H9 (cell line): ENCODE measurements at places on chromosomes 1 and 21. TPM values are rescaled to one million over a fixed set of nuclear protein-coding genes. Genes with fewer than 3 reads are reported as not detected.

The KCNJ9 gene
- 0.09 TPM in 2 replicates for total RNA-seq

The EVA1C gene
- total RNA-seq = 0.98 and 1.8 TPM in 2 replicates

The RXFP4 gene
- not detected in 2 replicates for total RNA-seq

The ICOSLG gene
- total RNA-seq = 6.6 and 6.8 TPM in 2 replicates

The NBPF10 gene
- total RNA-seq = 0.35 and 0.50 TPM in 2 replicates

The MIXL1 gene
- 4.7 and 4.9 TPM in 2 replicates for total RNA-seq

The CD55 gene
- total RNA-seq = 17.3 and 18.3 TPM in 2 replicates

DNA sequence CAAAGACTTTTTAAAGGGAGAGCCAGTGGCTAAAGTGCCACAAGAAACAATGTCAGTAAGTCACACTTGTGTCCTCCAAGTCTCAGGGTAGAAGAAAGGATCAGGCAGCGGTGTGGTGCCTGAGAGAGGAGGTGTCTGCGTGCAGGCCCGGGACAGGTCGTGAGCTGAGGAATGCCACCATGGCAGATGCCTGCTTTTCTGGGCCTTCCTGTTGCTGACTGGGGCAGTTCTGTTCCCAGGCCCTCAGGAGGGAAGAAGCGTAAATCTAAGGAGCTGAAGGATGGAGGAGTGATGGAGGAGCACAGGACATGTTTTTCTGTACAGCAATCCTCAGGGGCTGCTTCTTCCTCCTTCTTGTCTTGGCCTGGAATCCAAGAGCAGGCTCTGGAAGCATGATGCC lies 165.8 kb downstream of the ZBTB18 start:
- no peak for DNase-seq

DNA sequence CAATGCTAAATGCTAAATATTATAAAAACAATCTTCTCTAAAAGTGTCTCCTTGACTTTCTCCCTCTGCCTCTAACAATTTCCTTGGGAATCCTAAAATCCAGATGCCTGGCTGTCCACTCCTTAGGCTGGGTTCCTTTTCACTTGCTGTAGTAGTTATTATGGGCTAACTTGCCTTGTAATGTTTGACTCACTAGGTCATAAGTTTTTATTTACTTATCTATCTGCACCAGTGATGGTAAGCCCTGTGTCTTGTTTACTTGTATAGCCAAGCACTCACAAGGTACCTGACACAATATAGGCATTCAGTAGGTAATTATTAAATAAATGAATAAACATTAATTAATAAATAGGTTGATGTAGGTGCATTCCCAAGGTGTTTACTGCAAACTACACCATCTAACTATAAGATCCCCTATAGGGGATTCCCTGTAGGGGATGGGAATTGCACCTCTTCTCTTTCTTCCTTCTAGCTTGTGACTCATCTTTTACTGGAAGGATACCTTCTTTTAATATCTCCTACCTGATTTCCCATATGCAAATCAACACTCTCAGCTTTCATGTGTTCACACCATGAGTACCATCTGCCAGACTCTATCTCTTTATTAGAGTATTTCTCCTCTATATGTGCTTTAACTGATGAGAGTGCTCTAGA lies 14.7 kb upstream of the CHIA start:
- DNase-seq = no peak

DNA sequence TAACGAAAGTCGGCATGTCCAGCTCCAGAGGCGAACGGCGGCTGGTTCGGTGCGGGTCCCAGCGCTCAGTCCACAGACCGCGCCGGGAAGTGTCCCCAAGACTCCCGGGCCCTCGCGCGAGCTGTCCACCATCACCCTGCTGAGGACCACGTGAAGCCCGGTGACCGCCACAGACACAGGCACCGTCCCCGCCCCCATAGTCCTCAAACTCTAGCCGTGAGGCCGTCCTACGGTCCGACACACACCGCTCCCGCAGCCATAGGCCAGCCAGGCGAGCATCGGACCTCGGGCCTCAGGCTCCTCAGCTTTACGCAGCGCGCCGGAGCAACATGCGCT lies 535 bp downstream of the SETD4 start:
- no peak for DNase-seq

GRCh38 chr1:33263890-33264504 lies 7.7 kb downstream of the ZNF362 start:
- DNase-seq = no peak

DNA sequence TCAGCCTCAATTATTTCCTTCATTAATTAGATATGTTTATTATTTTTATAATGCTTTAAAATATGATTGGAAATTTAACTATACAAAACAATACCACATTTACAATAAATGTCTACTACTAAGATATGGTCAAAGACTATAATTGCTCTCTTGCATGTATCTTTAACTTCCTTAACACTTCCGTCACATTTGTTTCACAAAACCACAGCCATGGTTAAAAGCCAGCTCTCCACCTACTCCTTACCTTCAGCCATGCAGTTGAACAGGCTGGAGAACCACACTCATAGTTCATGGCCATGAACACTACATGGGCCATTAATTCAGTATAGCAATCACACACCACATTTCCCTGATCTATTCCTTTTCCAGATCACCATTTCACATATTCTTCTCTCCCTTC lies 72.2 kb downstream of the NME7 start:
- no peak for DNase-seq

- DNase-seq = no peak
These were observed 16.7 kb downstream of the CASP9 start for GRCh38 chr1:15507278-15507677.

GRCh38 chr1:17370618-17371017 lies 1.4 kb upstream of the PADI6 start:
- no peak for DNase-seq

DNA sequence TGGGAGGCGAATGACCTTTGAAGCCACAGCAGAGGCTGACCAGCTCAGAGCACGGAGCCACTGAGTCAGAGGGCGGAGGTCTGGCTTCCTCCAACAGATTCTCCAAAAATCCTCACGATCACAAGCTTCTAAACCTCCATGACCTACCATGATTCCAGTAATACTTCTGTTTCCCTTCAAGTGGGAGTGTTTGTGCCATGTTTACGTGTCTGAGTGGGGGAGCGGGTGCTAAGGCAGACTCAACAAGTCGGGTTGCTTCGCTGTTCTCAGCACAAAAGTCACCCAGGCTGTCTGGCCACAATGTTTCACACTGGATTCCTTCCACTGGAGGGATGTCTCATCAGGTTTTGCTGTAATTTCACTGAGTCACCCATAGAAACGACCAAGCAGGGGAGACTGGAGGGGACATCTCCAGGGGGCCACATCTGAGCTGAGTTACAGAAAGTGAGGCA lies 86.2 kb downstream of the SLC66A1 start:
- no peak for DNase-seq

- DNase-seq = no peak
These were observed 6.8 kb downstream of the THEM5 start for GRCh38 chr1:151846686-151847237.

- DNase-seq = no peak
These were observed 753.3 kb downstream of the LTN1 start for GRCh38 chr21:28239340-28239739.

DNA sequence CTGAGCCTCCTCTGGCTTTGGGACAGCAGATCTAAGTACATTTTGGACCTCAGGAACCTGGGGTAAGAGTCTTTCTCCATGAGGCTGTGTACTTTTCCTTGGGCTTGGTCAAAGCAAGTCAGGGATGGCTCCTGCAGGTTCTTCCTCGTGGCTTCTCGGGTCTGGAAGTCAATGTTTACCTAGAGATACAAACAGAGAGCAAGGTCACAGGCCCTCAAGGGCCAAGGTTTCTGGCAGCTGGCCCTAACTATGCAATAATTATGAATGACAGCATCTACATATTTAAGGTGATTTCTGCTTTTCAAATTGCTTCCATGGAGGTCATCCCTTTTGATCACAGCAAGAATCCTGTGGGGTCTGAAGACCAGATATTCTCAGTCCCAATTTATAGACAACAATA lies 37.6 kb downstream of the RGS8 start:
- no peak for DNase-seq

DNA sequence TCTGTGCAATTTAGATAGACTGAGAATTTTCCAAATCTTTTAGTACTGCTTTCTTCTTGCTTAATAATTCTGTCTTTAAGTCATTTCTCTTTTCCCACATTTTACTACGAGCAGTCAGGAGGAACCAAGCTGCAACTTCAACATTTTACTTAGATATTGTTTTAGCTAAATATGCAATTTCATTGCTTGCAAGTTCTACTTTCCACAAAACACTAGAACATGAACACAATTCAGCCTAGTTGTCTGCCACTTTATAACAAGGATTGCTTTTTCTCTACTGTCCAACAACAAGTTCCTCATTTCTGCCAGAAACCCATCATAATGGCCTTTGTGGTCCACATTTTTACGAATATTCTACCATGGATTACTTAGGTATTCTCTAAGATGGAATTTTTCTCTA lies 36.6 kb downstream of the SORT1 start:
- DNase-seq = no peak

- DNase-seq = no peak
These were observed 108.8 kb downstream of the NPHP4 start for GRCh38 chr1:5883129-5884048.

GRCh38 chr1:169797281-169797680 lies 2.6 kb upstream of the METTL18 start:
- DNase-seq = no peak

DNA sequence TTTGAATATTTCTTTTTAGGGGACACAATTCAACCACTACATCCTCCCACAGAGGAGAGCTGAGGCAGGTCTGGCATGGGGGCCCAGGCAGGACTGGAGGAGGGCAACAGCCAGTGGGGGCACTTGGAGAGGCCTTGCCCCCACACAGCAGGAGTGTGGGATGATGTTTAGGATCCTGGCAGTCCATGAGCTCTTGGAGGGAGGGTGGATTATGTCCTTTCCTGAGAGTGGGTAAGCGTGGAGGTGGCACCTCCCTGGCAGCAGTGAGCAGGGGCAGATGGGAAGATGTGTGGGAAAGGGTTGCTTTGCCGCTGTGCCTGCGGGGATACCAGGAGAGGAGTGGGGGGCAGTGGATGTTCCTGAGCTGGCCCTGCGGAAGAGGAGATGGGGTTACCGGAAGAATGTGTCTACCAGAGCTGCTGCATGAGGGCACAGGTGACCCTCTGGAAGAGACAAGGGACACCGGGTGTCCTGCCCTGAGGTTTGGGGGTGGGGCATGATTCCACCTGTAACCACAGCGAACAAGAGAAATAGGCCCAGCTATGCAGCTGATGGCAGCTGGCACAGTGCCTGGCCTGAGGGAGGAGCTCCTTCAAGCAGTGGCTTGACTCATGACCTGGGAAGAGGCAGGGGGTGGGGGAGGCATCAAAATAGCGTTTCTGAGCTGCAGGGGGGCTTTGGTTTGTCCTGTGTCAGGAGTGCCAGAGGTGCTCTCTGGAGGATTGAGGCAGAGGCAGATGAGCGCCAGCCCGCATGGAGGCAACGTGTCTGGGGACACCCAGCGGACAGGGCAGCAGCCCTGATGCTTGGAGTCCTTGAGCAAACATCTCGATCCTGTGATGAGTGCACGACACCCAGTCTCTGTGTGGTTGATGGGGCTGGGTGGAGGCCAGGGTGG lies 123.9 kb upstream of the TMPRSS2 start:
- no peak for DNase-seq

DNA sequence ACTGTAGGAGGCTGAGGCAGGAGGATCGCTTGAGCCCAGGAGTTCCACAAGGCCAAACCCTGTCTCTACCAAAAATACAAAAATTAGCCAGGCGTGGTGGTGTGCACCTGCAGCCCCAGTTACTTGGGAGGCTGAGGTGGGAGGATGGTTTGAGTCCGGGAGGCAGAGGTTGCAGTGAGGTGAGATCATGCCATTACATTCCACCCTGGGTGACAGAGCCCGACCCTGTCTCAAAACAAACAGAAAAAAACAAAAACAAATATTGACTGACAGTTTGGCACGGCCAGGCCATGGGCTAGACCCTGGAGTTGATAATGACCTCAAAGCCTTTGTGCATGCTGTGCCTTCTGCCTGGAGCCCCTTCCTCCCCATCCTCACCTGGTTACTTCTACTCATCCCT lies 19.2 kb upstream of the RSPO1 start:
- no peak for DNase-seq

- no peak for DNase-seq
These were observed 73.3 kb upstream of the SLC44A3 start for GRCh38 chr1:94746635-94747525.

GRCh38 chr21:45550522-45551210 lies 8.4 kb upstream of the SLC19A1 start:
- DNase-seq = peak; percentile 39

DNA sequence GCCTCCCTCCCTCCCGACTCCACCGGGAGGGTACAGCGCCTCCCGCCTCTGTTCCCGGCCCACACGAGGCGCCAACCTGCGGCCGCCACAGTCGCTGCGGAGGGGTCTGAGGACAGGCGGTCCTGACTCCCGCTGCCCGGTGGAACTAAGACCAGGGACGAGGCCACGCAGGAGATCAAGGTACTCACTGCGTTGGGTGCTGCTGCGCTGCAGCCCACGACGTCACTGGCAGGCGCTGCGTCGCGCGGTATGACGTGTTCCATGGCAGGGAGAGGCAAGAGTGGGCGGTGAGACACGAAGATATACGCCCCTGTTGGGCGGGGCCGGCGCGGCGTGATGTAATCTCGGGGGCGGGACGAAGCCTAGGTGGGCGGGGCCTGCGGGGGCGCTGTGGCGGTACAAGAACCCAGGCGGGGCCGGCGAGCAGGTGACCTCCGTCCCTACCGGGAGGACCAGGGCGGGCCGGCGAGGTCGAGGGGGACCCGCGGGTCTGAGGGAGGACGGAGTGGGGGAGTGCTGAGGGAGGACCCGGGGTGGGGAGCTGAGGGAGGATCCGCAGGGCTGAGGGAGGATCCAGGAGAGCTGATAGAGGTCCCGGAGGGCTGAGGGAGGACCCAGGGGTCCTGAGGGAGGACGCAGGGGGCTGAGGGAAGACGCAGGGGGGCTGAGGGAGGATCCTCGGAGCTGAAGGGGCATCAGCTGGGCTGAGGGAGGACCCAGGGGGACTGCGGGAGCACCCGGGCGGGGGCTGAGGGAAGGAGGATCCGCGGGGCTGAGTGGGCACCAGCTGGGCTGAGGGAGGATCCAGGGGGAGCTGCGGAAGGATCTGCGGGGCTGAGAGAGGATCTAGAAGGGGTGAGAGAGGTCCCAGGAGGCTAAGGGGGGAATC lies at the start of gene MRPL55:
Gene MRPL55, minus strand, starts transcription at position 227 of the 889 bp plus-strand sequence. CDS start 1,039 bp downstream, outside the sequence.
- peak; percentile 98 for DNase-seq

DNA sequence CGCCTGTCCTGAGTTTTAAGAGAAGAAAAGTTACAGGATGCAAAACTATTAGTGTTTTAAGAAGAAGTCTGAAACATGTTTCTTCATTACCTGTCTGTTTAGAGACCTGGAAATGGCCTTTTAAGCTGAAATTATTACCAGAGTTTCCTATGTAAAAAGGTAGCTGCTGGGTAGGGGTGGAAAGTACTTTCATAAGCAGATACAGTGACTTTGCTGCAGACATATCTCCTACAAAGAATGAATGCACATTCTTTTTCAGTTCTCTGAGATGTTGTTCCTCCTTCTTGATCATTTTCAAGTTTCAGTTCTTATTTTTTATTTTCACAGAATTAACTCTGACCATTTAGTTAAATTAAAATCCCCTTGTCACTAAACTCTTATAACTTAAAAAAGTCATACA lies 1329.6 kb downstream of the KCNT2 start:
- no peak for DNase-seq

GRCh38 chr1:40684669-40685068 lies 6.8 kb upstream of the NFYC start:
- no peak for DNase-seq
